Liver (tissue), 10 donors: ENCODE measurements at places on chromosomes 12 and 14. TPM values are rescaled to one million over a fixed set of nuclear protein-coding genes. Genes with fewer than 3 reads are reported as not detected.

Gene RNASE2
- 5.7 TPM for polyA plus RNA-seq

Gene SERPINA3
- polyA plus RNA-seq = 11,518 TPM

Gene CLEC2A
- polyA plus RNA-seq = not detected

Gene DENND5B
- polyA plus RNA-seq = 4.5 TPM

Gene SLC25A3
- 300 TPM for polyA plus RNA-seq

Gene CIPC
- 5.2 TPM for polyA plus RNA-seq

Gene TXNRD1
- 23.6 TPM for polyA plus RNA-seq

Gene TAS2R9
- not detected for polyA plus RNA-seq

Gene OLR1
- not detected for polyA plus RNA-seq

Gene TEDC1
- 4.2 TPM for polyA plus RNA-seq

Gene SHMT2
- 276 TPM for polyA plus RNA-seq

Gene APEX1
- 50.3 TPM for polyA plus RNA-seq

Gene TSPAN19
- not detected for polyA plus RNA-seq

Gene GLIPR1
- 3.0 TPM for polyA plus RNA-seq

Gene TSHR
- polyA plus RNA-seq = 3.2 TPM

Gene KITLG
- polyA plus RNA-seq = 0.39 TPM

Gene HNRNPA1
- polyA plus RNA-seq = 81.0 TPM

Gene SENP1
- 1.4 TPM for polyA plus RNA-seq

Gene DAO
- 17.6 TPM for polyA plus RNA-seq

Gene HEATR5A
- 7.3 TPM for polyA plus RNA-seq

Gene RNASE3
- polyA plus RNA-seq = not detected

Gene MGST1
- polyA plus RNA-seq = 2,615 TPM

Gene NANOG
- polyA plus RNA-seq = not detected

Gene CACNA1C
- 0.44 TPM for polyA plus RNA-seq

Gene MAP3K9
- polyA plus RNA-seq = 0.78 TPM

Gene SMCO2
- polyA plus RNA-seq = not detected

Gene ASIC1
- polyA plus RNA-seq = 0.06 TPM

Gene CLEC1B
- polyA plus RNA-seq = 33.2 TPM

Gene KLRK1
- 1.6 TPM for polyA plus RNA-seq

Gene B4GALNT3
- not detected for polyA plus RNA-seq

Gene RNASE7
- polyA plus RNA-seq = 0.11 TPM

Gene IRAK3
- polyA plus RNA-seq = 1.3 TPM

Gene PPP1R13B
- polyA plus RNA-seq = 4.1 TPM

Gene PPP4R4
- 2.4 TPM for polyA plus RNA-seq

Gene RPGRIP1
- polyA plus RNA-seq = 0.27 TPM

Gene NCKAP5L
- 5.2 TPM for polyA plus RNA-seq

Gene PPFIA2
- not detected for polyA plus RNA-seq

Gene IFNG-AS1
- polyA plus RNA-seq = not detected

Gene MUCL1
- not detected for polyA plus RNA-seq

Gene VPS37B
- polyA plus RNA-seq = 2.3 TPM
